ENCODE measurements at places on chromosomes 3 and 15.

GRCh38 chr15:87597346-87598052 lies 659.0 kb downstream of the NTRK3 start:
- DNase-seq: no peak

GRCh38 chr3:4888913-4889846 lies 90.1 kb upstream of the BHLHE40 start:
- DNase-seq: no peak

DNA sequence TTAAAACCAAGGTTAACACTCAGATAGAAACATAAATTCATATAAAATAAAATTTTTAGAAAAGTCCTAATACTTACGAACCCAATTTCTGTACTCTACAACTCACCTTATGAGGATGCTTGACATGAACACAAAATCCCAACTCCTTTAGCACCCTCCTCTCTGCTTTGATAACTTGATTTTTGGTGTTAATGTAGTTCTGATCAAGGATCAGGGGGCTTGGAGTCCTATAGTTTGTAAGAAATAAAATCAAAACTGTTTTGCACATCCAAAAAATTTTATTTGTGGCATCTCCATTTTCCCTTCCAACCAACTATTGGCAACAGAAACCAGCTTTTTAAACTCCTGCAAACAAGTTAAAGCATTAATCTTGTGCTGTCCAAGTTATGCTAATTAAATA lies 7.0 kb downstream of the CCNL1 start:
- no peak for DNase-seq

GRCh38 chr3:33909547-33909946 lies 111.1 kb downstream of the PDCD6IP start:
- no peak for DNase-seq

GRCh38 chr3:86785386-86785785 lies 205.6 kb downstream of the VGLL3 start:
- no peak for DNase-seq

GRCh38 chr3:74134831-74135230 lies 479.6 kb downstream of the CNTN3 start:
- no peak for DNase-seq

DNA sequence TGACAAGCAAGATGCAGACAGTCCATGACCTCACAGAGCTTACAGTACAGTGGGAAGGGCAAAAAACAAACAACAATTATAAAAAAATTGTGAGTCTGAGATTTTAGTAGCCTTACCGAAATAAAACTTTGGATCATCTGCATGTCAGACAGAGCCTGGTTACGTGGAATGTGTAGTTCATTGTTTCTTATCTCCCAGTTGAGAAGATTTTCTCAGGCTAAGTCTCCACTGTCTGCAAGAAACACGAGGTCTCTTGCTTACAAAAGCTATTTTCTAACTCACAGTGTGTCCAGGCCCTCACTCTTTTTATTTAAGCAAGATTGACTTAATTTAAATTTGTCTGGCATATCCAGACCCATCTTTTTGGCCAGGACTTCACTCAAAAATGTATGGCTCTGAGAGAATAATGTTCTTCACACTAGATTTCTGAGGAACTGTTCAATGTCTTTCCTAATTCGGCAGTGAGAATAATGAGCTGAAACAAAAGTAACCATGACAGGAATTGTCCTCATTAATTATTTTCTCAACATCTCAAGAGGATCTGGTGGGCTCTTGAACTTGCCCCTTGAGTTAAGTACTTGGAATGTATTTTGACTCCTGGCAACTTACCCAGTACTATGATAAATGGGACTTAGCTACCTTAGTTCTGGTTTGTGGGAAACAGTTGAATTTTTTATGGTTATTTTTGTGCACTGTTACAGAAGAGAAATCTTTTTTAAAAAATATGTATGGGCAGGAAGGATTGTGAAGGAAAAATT lies 265.1 kb upstream of the COL8A1 start:
- DNase-seq: no peak

- no peak for DNase-seq
These were observed 161.7 kb downstream of the BBX start for GRCh38 chr3:107684431-107684925.

- no peak for DNase-seq
These were observed 31.9 kb upstream of the ZBED2 start for GRCh38 chr3:111627092-111627491.

- no peak for DNase-seq
These were observed 5.0 kb downstream of the VGLL4 start for GRCh38 chr3:11638495-11639358.

GRCh38 chr15:93154666-93155065 lies 65.7 kb upstream of the RGMA start:
- no peak for DNase-seq

GRCh38 chr3:139394116-139394515 lies 4.7 kb upstream of the COPB2 start:
- DNase-seq: no peak

DNA sequence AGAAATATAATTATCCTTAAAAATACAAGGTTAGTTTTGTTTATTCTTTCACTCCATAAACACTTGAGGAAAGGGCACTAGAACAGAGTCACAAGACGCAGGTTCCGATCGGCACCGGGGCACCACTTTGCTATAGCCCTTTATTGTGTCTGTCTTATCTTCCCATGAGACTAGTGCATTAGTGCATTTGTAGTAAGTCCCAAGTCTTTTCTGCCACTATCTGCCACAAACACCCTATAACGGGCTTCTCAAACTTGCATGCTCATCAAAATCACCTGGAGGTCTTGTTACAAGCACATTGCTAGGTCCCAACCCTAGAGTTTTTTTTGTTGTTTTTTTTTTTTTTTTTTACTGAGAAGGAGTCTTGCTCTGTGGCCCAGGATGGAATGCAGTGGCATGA lies 213.1 kb downstream of the FOXP1 start:
- DNase-seq: no peak

DNA sequence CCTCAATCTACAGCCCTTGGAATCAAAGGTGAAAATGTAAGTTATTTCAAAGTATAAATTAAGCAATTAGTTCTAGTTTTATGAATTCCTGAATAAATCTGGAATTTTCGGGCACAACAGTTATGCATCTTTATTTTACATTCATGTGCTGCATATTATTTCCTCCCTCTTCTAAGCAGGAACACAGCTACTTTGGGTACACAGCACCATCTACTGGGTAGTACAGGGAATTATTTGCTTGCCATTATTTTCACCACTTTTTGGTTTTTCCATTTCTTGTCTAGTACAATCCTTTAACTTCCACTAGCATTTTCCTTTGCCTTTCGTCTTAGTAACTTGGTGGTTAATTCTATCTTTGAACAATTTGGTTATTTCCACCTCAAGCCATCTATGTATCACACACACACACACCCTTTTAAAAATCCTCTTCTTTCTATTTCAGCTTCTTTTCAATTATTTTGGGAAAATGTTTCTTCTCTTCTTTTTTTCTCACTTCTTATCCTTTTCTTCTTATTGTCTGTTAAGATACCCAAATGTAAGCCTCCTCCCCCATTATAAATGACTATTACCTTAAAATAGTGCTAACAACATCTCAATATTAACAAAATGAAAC lies 451.0 kb downstream of the MFSD1 start:
- DNase-seq: no peak

DNA sequence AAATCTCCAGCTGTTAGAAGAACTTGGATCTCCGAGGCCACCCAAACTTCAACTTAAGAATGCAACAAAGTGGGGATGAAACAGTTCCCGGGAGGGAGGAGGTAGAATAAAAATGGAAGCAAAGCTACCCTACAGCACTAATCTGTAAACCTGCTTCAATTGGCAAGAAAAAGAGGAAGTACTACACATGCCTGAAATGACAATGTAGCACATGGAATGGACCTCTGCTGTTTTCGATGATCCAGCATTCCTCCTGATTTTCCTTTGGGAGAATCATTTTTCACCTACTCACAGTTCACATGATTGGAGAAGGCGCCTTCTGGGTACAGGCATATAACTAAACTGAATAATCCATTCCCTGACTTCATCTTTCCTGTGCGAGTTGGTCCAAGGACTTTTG lies 1081.5 kb downstream of the FHIT start:
- DNase-seq: no peak

GRCh38 chr3:98246142-98246541 lies 17.9 kb upstream of the OR5H6 start:
- no peak for DNase-seq

DNA sequence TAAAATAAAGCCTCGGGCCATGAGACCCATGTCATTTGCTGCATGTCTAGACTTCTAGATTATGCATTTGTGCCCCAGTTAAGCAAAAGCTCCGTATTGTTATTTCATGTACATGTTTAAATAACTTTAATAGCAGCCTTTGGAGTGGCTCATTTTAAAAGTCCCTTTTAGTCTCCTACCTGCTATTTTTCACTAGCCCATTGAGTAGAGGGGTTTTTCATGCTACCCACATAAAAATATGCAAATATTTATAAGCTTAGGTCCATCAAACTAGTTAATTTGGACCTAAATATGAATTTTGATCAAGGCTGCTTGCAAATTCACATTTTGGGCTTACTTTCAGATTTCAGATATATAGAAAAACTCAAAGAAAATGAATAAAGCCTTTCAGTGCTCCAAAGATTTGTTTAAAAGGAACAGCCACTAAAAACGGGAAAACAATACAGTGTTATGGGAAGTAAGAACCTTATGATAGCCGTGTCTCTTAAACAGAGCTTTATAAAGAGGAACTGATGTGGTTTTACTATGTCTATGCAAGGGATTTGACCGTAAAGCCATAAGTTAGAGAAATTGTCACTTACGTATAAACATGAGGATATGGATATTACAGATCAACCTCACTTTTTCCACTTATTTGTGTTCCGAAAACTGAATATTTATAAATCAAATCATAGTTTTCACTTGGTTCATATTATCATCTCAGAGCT lies 30.0 kb downstream of the FILIP1L start:
- DNase-seq: no peak

- no peak for DNase-seq
These were observed 15.1 kb downstream of the CTSH start for GRCh38 chr15:78929536-78930264.

DNA sequence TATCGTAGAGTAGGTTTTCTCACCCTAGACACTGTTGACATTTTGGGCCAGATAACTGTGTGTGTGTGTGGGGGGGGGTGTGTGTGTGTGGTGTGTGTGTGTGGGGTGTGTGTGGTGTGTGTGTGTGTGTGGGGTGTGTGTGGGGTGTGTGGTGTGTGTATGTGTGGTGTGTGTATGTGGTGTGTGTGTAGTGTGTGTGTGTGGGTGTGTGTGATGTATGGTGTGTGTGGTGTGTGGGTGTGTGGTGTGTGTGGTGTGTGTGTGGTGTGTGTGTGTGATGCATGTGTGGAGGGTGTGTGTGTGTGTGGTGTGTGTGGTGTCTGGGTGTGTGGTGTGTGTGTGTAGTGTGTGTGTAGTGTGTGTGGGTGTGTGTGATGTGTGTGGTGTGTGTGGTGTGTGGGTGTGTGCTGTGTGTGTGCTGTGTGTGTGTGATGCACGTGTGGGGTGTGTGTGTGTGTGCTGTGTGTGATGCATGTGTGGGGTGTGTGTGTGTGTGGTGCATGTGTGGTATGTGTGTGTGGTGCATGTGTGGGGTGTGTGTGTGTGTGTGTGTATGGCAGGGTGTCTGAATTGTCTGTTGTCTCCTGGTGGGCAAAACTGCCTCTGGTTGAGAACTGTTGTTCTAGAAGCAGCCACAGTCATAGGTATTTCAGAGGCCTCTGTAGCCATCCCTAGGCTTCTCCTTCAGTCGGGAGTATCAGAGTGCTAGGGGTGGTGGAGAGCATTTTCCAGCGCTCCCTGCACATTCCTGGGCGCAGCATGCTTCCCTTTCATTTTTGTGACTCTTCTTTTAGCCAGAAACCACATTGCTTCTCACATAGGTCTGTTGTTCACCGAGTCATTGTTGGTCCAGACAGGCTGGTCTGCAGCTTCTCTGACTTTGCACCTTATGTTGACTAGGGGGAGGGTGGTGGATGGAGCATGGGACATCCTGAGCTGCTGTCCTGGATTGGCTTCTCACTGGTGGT lies 84.4 kb downstream of the THSD4 start:
- DNase-seq: no peak
